Stimulated activated CD8-positive, alpha-beta memory T cell treated with anti-CD3 and anti-CD28 coated beads, Interleukin-12 subunit alpha, Interleukin-12 subunit beta, amount 100 ng/mL, for 1 hour (primary cell): ENCODE measurements at places on chromosomes 2 and 18.

- DNase-seq: no peak
Observed at GRCh38 chr2:53949457-53949856, 21.3 kb downstream of the PSME4 start.

DNA sequence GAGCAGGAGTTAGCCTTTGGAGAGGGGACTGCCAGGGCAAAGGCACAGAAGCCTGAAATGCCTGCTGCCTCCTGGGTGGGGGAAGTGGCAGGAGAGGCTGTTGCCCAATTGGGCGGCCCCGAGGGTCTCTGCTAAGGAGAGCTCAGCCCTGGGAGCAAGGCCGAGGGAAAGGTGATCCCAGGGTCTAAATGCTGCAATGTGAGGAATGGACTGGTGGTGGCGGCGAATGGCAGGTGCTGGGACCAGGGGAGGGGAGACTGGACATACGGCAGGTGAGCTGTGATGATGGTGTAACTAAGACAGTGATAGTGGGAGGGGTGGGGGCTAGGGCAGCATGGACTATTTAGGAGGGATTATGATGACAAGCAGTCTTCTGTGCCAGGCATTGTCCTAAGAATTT is 104.0 kb downstream of the DYSF start:
- no peak for DNase-seq

GRCh38 chr2:109409321-109410038 is 204.3 kb downstream of the SEPTIN10 start:
- DNase-seq: no peak

GRCh38 chr18:76530846-76531245 is 35.8 kb upstream of the ZNF516 start:
- DNase-seq: no peak

DNA sequence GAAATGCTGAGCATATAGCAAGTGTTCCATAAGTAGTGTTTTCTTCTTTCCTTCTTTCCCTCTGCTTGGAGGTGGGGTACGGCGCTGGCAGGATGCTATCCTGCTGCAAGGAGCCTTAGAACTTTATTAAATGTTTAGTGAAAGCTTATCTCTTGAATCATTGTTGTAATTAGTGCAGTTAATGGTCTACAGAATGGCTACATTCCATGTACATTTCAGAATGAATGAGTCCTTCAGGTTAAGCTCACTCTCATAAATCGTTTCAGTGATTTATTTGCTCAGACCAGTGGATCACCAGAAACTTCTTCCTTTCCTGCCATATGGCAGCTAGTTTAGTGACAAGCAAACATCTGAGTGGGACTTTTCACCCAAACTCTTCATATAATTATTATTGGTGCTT is 3.3 kb upstream of the YWHAQ start:
- no peak for DNase-seq

GRCh38 chr2:234259440-234259839 is 208.9 kb downstream of the SPP2 start:
- DNase-seq: no peak

GRCh38 chr2:147634826-147635225 is 210.0 kb upstream of the ACVR2A start:
- DNase-seq: no peak

GRCh38 chr2:43021791-43022509 is 204.5 kb downstream of the ZFP36L2 start:
- no peak for DNase-seq

- no peak for DNase-seq
Observed at GRCh38 chr18:79107886-79108285, 38.7 kb downstream of the ATP9B start.

GRCh38 chr2:129101186-129101585 is 782.5 kb upstream of the HS6ST1 start:
- DNase-seq: no peak
